ENCODE measurements at places on chromosomes 5 and 9.

- DNase-seq, result no peak
These were observed 20.7 kb downstream of the SKP2 start for GRCh38 chr5:36172599-36172998.

DNA sequence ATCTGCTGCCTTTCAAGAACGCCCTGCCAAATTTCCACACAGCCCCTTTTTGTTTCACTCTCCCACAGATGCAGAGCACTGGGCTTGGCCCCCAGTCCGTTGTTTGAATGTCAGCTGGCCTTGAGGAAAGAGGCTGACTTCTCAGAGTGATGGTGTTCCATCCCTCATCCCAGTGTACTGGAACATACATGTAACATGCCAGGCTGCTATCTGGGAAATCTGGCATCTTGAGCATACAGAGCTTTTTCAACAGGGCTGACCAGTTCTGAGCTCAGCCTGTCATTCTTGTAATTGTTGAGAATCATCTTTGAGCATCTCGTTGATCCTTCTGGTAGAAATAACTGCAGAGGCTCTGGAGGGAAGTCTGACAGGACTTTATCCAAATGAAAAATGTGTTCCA lies 2.8 kb downstream of the GALNT10 start:
- no peak for DNase-seq

DNA sequence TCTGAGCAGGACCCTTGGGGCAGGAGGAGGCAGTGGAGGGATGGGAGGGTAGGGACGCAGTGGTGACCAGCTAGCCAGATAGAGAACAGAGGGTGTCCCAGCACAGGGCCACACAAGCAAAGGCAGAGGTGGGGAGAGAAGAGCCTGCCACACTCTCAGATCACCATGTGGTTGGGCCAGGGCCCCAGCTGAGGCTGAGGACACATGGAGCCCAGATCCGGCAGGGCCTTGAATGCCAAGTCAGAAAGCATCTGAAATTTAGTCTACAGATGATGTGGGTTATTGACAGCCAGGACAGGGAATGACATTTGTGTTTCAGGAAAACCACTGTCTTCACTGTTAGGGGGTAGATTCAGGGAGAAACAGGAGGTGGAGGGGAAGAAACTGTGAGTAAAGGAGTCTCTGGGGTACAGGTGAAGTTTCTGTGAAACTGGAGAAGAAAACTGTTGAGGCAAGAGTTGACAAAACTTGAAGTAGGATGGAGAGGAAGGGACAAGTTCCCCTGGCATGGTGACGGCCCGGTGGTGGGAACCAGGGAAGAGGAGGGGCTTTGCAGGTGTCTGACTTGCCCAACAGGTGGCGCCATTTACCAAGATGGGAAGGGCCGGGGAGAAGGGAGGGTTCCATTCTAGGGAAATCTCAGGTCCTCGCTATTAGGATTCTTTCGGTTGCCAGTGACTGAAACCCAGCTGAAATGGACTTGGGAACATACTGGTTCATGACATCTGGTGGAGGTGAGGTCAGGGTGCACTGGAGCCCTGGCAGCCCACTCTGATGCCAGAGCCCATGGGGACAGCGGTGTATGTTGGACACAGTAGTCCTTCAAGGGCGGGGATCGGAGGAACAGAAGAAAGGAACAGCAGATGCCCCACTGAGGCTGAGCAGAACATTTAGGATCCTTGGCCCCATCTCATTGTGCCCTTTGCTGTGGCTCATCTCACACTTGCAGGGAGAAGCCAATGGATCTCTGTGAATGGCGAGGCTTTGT lies 100.1 kb downstream of the KCNIP1 start:
- no peak for DNase-seq

GRCh38 chr9:83220730-83221129 lies 157.8 kb upstream of the RASEF start:
- DNase-seq, result no peak
